ENCODE measurements at places on chromosomes 11 and 22. TPM values are rescaled to one million over a fixed set of nuclear protein-coding genes. Genes with fewer than 3 reads are reported as not detected.

The CARNS1 gene
- total RNA-seq: not detected

The FOLR3 gene
- total RNA-seq: not detected

The BTG4 gene
- 8.1 TPM for total RNA-seq

- no peak for DNase-seq
Observed at GRCh38 chr22:46540874-46541273, 3.5 kb upstream of the CELSR1 start.

- peak; percentile 21 for DNase-seq
Observed at GRCh38 chr22:44496844-44497217, 1.2 kb downstream of the RTL6 start.

DNA sequence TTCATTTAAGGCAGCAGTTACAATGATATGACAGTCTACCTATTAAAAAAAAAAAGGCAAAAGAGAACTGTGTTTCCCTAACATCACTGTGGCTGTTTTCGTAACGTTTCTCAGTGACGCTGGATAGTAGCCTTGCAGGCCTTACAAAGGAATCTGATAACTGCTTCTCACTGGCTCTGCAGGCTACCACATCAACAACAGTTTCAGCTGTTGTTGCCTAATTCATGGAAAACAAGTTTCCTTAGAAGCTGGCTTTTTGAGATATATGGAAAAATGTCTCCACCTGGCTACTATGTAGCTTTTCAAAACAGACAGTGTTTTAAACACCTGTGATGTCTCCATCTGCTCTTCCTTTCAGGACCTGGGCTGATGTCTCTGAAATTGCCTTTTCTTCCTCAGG, 3.8 kb downstream of the OR51V1 start:
- peak; percentile 73 for DNase-seq

DNA sequence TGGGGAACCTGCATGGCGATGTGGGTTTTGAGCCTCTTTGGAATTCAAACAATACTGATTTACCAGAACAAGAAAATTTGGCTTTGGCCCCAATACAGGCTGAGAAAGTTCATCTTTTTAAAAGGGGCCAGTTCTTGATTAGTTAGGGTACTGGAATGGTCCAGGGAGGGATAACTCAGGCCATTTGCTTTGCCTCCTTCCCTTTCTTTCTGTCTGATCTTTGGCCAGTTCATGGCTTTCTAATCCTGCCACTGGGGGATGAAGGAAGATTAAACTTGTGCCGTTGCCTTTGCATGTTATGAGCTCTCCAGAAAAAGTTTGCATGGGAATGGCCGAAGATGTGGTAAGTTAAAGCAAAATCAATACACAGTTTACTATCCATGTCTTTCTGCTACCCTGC, 78.4 kb downstream of the ADAMTS15 start:
- DNase-seq: no peak

DNA sequence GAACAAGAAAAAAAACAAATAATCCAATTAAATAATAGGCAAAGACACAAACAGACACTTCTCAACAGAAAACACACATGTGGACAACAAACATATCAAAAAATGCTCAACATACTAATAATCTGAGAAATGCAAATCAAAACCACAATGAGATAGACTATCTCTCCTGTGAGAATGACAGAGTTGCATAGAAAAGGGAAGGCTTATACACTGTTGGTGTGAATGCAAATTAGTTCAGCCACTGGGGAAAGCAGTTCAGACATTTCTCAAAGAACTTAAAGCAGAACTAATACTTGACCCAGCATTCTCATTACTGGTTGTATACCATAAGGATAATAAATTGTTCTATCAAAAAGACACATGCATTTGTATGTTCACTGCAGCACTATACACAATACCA, 637.8 kb upstream of the LUZP2 start:
- DNase-seq: no peak

DNA sequence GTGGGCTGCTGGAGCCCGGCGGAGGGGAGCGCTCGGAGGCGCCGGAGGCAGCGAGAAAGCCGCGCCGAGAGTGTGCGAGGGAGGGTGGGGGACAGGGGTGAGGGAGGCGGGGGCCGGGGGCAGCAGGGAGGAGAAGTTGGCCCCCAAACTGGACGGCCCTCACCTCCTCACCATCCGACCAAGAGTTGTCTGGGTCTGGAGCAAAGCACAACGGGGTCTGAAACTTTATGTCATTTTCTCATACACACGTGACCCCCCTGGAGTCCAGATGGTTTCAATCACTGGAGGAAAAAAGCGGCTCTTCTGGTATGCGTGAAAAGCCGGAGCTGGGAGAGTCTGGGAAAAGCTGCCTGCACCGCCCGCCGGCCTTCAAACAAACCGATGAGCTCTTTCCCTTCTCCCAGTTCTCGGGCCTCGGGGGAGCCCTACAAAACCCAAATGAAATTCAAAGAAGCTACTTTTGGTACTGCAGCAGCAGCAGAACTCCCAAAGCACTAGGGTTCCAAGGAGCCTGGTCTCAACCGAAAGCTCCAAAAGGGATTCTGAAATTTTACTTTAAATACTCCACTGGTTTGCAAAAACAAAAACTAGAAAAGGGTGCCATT, 39.7 kb upstream of the AKIP1 start:
- peak; percentile 75 for DNase-seq

DNA sequence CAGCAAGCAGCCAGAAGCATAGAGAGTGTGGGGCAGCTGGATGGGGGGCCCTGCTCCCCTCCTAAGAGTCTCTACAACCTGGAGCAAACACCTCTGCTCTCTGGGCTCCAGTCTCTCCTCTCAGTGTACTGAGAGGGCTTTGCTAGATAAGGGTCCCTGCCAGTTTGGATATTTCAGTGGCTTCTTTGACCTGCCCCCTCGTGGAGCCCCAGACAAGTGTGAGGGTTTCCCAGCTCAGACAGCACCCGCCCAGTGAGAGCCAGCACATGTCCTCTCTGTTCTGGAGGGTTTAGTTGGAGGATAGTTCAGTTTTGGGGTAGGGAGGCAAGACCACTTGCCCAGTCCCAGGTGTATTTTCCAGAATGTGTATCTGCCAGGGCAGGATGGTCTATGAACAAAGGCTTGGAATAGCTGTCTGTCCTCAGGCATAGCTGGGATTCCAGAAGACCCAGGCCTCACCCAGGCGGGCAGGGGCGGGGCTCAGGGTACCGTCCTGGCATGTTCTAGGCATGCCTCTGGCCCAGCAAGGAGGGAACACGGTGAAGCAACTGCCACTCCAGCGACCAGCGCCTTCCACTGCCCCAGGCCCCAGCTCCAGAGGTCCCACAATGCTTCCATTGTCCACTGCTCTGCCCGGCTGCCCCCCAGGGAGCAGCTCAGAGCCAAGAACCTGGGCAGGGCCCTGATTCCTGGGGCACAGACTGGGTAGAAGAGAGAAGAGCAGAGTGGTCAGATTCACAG, 7.5 kb upstream of the MICALL1 start:
- DNase-seq: no peak

- no peak for DNase-seq
Observed at GRCh38 chr11:78419327-78419726, 1.7 kb upstream of the GAB2 start.

- peak; percentile 93 for DNase-seq
Observed at GRCh38 chr11:108121274-108122155, at the start of gene ACAT1. ACAT1 (plus strand) TSS chr11:108121567; CDS start chr11:108121607, 40 bp downstream.
